CD4-positive, alpha-beta T cell treated with Interleukin-2 at 100 ng/mL for 4 hours (primary cell): ENCODE measurements at places on chromosomes 6 and 20.

- DNase-seq: no peak
Observed at GRCh38 chr6:20223141-20223540, 10.9 kb upstream of the MBOAT1 start.

DNA sequence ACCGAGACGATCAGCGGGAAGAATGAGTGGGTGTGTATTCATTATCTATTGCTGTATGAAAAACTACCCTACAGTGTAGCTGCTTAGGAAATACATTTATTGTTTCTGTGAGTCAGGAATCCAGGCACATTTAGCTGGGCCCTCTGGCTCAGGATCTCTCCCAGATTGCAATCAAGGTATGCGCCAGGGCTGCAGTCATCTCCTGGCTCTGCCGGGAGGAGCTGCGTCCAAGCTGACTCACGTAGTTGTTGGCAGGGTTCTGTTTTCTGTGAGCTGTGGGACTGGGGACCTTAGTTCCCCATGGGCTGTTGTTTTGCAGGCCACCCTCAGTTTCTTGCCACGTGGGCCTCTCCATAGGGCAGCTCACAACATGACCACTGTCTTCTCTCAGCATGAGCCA, 68.2 kb upstream of the FUCA2 start:
- no peak for DNase-seq

DNA sequence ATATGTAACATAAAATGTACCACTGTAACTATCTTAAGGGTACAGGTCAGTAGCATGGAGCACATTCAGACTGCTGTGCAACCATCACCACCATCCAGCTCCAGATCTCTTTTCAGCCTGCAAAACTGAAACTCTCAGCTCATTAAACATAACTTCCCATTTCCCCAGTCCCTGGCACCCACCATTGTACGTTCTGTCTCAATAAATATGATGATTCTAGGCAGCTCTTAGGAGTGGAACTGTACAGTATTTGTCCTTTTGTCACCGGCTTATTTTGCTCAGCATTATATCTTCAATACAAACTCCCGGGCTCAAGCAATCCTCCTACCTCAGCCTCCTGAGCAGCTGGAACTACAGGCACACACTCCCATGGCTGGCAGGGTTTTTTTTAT, 1.5 kb downstream of the ZC3H12D start:
- no peak for DNase-seq

- no peak for DNase-seq
Observed at GRCh38 chr6:107576852-107577251, 86.9 kb downstream of the SOBP start.

- DNase-seq: no peak
Observed at GRCh38 chr6:153121311-153121710, 9.8 kb downstream of the RGS17 start.
